ENCODE measurements at places on chromosomes 12 and 14.

GRCh38 chr14:43406931-43407330 lies 1100.2 kb downstream of the FSCB start:
- DNase-seq = no peak

DNA sequence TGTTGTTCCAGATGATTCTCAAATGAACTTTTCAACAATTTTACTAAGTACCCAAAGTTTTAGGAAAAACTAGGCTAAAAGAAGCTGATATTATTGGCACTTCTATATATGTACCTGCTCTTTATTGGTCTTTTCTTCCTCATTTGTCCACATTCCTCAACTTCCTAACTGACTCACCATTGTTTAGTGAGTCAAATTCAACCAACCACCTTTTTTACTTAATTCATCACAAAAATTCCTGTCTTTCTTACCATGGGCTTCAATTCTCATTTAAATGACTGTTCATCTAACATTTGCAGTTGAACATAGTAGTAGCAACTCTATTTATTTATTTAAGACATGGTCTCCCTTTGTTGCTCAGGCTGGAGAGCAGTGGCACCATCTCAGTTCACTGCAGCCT lies 47.6 kb upstream of the SLC2A13 start:
- DNase-seq = no peak

GRCh38 chr14:95533391-95533821 lies 1.4 kb upstream of the GLRX5 start:
- no peak for DNase-seq

- no peak for DNase-seq
Measured at GRCh38 chr12:79546466-79547043, 144.2 kb downstream of the PAWR start.

DNA sequence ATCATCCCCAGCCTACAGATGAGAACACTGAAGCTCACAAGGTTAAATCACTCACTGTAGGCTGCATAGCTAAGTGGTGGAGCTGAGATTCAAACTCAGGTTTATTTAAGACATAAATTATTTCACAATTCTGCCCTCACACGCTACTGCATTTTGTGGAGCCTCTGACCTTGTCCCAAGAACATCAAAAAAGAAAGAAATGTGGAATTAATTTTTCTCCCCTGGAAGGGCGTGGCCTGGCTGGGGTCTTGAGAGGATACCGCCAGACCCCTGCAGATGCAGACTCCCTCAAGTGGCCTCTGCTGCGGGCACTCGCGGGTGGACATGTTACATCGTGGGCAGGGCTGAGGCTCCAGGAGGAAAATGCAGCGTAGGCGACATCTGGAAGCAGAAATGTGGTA lies 40.6 kb downstream of the LTBP2 start:
- DNase-seq = no peak

DNA sequence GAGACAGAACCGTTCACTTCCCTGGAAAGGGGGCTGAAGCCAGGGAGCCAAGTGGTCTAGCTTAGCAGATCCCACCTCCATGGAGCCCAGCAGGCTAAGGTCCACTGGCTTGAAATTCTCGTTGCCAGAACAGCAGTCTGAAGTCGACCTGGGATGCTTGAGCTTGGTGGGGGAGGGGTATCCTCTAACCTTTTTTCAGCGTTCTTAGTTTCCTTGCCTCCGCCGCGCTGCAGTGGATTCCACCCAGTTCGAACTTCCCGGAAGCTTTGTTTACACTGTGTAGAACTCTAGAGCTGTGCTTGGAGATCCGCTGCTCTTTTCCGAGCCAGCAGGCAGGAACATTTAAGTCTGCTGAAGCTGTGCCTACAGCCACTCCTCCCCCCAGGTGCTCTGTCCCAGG lies 45.2 kb upstream of the FKBP4 start:
- DNase-seq = no peak

DNA sequence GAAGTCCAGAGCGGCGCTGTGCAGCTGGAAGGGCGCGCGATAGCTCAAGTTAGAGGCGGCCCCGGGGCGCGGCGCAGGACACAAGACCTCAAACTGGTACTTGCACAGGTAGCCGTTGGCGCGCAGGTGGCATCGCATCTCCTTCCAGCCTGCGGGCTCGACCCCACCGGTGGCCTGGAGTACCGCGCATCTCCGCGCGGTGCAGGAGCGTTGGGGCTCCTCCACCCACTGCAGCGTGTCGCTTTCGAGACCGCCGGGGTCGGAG lies 553 bp downstream of the CLEC14A start:
- no peak for DNase-seq

DNA sequence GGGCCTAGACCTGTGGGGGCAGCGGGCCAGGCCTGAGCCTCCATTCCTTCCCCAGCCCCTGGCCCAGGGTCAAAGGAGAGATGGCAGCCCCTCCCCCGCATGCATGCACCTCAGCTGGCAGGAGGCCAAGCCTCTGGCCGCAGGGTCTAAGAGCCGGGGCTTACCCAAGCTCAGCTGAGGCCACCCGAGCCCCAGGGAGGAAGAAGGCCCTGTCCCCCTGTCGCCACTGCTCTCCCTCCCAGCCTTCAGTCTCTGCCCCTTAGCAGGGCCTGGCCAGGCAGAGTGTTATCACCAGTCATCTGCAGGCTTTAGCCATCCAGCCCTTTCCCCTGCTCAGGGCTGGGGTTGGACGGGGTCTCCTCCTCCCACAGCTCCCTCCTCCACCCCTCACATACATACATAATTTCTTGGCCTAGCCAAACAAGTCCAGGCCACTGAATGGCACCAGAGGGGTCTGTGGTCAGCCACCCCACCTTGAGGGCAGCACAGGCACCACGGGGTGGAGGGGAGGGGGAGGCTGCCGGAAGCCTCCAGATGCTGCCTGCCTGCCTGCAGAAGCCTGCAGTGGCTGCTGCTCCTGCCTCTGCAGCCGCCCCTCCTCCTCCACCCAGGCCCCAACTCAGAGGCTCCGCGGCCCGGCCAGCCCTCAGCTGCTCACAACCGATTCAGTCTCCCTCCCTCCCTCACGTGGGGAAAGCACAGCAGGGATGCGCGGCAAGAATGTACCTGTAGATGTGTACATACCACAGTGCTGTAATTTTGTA lies 22.8 kb downstream of the RAB35 start:
- no peak for DNase-seq

DNA sequence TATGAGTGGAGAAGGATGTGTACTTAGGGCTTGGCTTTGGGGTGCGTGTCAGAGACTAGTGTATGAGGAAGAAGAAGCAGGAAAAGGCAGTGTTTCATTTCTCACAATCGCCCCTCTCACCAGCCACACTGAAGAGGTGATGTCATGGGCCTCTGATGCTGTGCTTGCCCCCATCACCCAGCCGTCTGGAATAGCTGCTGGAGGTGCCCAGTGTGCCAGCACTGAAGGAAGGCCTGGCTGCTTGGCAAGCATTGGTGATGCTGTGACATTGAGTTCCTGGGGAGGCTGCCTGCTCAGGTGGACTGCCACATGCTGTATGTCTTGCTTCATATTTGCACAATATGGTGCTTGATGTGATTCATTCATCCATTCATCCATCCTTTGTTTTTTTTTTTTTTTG lies 56.2 kb downstream of the CRADD start:
- no peak for DNase-seq
